ENCODE measurements at places on chromosomes 2 and 18.
A peak's percentile ranks its signal among the peaks of the same experiment; 100 is the strongest.

GRCh38 chr2:138237667-138238384, 263.7 kb upstream of the SPOPL start:
- no peak for DNase-seq

DNA sequence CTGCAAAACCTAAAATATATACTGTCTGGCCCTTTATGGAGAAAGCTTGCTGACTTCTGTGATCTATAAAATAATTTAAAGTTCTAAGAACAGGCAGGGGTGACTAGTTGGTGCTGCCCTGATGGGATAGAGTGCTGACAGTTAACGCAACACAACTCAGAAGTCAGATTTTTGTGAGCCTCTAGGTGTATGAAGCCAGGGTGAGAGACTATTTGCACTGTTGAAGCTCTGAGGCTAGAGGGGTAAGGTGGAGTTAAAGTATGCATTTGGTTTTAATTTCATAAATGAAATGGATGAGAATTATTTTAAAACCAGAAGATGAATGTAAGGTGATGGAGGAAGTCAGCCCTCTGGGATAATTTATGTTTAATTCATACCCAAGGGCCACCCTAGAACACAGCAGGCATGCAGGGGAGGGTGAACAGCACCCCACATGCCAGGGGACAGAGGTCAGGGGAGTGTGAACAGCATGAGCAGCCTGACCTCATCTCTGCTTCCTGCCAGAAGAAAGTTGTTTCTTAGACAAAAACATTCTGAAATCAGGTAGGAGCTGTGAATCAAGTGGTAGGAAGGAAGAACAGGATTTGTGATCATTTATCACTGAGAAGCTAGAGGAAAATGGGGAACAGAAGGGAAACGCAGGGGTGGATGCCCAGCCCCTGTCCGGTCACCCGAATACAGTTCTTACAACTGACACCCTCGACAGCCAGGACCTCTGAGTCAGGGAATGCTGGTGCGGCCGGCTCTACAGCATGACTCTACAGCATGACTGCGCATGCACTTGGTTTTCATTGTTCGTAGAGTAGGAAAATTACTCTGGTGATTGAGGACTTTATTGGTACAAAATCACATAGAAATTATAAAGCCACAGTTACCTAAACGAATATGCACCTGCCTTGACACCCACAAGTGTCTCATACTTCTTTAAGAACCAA, 93.1 kb downstream of the MBP start:
- DNase-seq: no peak

DNA sequence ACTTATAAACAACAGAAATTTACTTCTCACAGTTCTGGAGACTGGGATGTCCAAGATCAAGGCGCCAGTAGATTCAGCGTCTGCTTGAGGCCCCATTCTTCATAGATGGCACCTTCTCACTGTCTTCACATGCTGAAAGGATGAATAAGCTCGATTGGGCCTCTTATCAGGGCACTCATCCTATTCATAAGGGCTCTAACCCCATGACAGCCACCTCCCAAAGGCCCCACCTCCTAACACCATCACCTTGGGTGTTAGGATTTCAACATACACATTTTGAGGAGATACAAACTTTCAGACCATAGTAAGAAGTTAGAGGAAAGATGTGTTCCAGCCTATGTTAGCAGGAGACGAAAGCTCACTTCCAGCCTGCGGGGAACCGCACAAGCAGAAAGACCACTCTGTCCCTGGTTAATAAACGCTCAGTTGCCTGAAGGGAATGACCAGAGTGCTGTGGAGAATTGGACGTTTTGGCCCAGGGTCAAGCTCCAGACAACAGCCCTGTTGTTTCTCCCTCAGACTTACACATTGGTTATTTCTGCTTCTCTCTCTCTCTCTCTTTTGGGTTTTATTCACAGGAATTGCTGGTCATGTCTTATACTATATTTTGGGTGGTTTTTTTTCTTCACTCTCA, 90.3 kb downstream of the MAPRE2 start:
- no peak for DNase-seq

- DNase-seq: peak; percentile 83
Observed at GRCh38 chr2:204024503-204024902, 87.9 kb downstream of the ICOS start.

- DNase-seq: no peak
Observed at GRCh38 chr2:110979471-110980338, 141.0 kb upstream of the BCL2L11 start.

GRCh38 chr2:232361646-232362045, 16.9 kb upstream of the ALPP start:
- no peak for DNase-seq

Measured in trophoblast cell (in vitro differentiated cells and primary cell).